ENCODE measurements at places on chromosomes 7 and 10.
A peak's percentile ranks its signal among the peaks of the same experiment; 100 is the strongest.

- no peak for DNase-seq
These were observed 142.8 kb downstream of the ADK start for GRCh38 chr10:74293686-74294371.

DNA sequence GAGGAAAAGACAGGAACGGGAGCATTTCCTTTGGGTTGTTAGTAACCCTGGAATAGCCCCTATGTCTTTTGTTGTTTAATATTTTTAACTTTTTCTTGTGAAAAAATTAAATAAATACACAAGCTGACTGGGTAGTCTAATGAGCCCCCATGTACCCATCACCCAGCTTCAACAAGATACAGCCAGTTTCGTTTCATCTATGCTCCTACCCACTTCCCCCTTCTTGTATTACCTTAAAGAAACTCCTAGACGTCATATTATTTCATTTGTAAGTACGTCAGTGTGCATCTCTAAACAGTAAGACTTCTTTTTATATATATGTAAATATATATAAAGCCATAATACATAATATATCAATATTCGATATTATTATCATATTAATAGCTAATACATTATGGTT, 42.8 kb upstream of the NUB1 start:
- DNase-seq, result no peak

GRCh38 chr7:136026209-136026608, 49.0 kb upstream of the MTPN start:
- no peak for DNase-seq

DNA sequence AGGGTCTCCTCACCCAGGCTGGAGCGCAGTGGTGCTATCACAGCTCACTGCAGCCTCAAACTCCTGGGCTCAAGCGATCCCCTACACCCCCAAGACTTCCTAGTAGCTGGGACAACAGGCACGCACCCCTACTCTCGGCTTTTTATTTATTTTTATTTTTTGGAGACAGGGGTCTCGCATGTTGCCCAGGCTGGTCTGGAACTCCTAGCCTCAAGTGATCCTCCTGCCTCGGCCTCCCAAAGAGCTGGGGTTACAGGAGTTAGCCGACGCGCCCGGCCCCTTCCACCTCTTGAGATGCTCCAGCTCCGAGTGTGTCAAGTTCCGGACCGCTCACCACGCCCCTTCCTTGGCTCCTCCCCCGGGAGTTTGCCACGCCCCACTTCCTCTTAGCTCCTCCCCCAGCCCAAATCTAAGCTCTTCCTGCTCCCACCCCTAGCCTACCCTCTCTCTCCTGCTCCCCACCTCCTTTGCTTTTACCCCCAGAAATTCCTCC, 6.3 kb downstream of the NAT16 start:
- peak; percentile 26 for DNase-seq

DNA sequence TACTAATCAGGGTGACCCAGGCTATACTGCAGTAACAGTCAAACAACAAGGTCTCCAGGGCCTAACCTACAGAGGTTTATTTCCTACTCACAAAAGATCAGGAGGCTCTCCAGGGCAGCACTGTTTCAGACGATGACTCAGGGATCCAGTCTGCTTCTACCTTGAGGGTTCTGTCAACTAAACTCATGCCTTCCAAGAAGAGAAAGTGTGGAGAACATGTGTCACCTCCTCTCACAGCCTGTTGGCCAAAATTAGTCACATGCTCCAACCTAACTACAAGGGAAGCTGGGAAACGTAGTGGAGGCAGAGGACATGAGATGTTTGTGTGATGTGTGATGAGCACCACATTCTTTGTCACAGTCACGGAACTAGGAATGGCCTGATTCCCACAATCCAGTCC, 14.7 kb upstream of the INA start:
- no peak for DNase-seq

GRCh38 chr7:107555893-107556292, 7.8 kb downstream of the COG5 start:
- no peak for DNase-seq

- DNase-seq, result no peak
These were observed 568.8 kb upstream of the PCDH15 start for GRCh38 chr10:55369670-55370420.

GRCh38 chr7:47407821-47408674, 173.9 kb downstream of the TNS3 start:
- no peak for DNase-seq

DNA sequence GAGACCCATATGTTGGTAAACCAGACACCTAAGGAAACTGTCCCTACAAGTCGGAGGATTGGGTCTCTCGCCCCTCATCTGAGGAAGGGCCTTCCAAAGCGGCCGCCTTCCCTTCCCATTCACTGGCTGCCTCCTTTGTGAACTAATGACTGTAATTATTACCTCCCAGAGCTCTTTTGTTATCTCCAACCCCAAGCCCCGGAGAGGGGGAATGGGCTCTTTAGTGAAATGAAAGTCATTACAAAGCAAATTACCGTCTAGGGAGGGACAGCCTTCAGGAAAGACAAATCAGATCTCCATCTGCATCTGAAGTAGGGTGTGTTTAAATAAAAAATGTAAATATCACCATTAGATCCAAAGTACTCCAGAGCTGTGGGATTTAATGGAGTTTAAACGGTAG, 2.6 kb upstream of the GAD2 start:
- DNase-seq, result no peak

DNA sequence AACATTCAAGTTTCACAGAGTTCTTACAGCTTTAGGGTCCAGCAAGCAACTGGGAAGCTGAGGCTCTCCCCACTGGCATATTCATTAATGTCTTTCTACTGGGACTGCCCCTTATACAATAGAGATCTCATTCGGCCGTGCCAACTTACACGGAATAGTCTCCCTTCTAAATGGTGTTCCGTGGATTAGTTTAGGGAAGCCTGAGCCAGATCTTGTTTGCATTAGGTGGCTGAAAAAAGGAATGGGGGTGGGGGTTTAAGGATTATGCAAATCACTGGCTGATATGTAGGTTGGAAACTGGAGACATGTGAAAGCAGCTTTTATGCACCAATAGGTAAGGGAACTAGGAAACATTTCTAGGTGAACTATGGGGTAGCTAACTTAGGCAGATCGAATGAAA, 218.3 kb downstream of the TRIL start:
- no peak for DNase-seq

All from stimulated activated CD8-positive, alpha-beta memory T cell treated with anti-CD3 and anti-CD28 coated beads, Interleukin-7, amount 100 ng/mL, for 1 hour (primary cell).